H1 (cell line): ENCODE measurements at places on chromosomes 5 and 9. TPM values are rescaled to one million over a fixed set of nuclear protein-coding genes. Genes with fewer than 3 reads are reported as not detected.

Gene PCDHGA9
- 0.61 and 0.79 TPM in 2 replicates for polyA plus RNA-seq

Gene CEL
- 1.8 and 2.7 TPM in 2 replicates for polyA plus RNA-seq

Gene AJM1
- polyA plus RNA-seq = 0.12 and 0.33 TPM in 2 replicates

Gene MYORG
- 1.2 and 1.4 TPM in 2 replicates for polyA plus RNA-seq

Gene PCDHGA6
- 2.0 TPM in 2 replicates for polyA plus RNA-seq

Gene BARHL1
- polyA plus RNA-seq = 0.06 TPM in 1 of 2 replicates, not detected in the other

Gene NIPAL4
- polyA plus RNA-seq = 0.06 and 0.09 TPM in 2 replicates

Gene CCDC152
- 1.8 and 2.6 TPM in 2 replicates for polyA plus RNA-seq

Gene SUSD3
- polyA plus RNA-seq = 35.4 and 36.0 TPM in 2 replicates

Gene FBP2
- polyA plus RNA-seq = not detected in 2 replicates

Gene MYOT
- polyA plus RNA-seq = not detected in 2 replicates

Gene PTPA
- 114 and 158 TPM in 2 replicates for polyA plus RNA-seq

Gene MAML1
- polyA plus RNA-seq = 17.1 and 21.8 TPM in 2 replicates

Gene CCDC183
- polyA plus RNA-seq = 0.51 and 1.1 TPM in 2 replicates
